Dorsolateral prefrontal cortex (tissue), 122 donors: ENCODE measurements at places on chromosomes 16 and 17. TPM values are rescaled to one million over a fixed set of nuclear protein-coding genes. Genes with fewer than 3 reads are reported as not detected.

PDP2 gene
- total RNA-seq, result 22.9 TPM

KIF19 gene
- total RNA-seq, result 53.3 TPM

KCNH6 gene
- total RNA-seq, result 1.3 TPM

WNK4 gene
- total RNA-seq, result not detected

G6PC1 gene
- total RNA-seq, result not detected

DNA sequence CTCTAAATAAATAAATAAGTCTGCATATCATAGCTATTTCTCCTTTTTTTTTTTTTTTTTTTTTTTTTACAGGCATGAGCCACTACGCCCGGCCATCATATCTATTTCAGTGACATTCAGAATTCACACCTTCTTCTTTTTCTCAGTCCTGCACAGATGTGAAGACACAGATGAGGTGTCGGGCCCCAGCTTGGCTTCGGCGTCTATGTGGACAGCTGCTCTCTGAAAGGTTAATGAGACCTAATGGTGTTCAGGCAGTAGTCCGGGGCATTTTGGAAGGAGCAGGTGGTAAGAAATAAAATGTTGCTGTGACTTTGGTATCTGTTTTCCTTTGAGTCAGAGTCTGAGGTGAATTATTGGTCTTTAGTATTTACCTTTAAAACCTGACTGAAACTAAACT is 23.6 kb downstream of the TANGO6 start:
- DNase-seq, result no peak

- no peak for DNase-seq
Observed at GRCh38 chr17:11302401-11303186, 61.6 kb downstream of the SHISA6 start.

DNA sequence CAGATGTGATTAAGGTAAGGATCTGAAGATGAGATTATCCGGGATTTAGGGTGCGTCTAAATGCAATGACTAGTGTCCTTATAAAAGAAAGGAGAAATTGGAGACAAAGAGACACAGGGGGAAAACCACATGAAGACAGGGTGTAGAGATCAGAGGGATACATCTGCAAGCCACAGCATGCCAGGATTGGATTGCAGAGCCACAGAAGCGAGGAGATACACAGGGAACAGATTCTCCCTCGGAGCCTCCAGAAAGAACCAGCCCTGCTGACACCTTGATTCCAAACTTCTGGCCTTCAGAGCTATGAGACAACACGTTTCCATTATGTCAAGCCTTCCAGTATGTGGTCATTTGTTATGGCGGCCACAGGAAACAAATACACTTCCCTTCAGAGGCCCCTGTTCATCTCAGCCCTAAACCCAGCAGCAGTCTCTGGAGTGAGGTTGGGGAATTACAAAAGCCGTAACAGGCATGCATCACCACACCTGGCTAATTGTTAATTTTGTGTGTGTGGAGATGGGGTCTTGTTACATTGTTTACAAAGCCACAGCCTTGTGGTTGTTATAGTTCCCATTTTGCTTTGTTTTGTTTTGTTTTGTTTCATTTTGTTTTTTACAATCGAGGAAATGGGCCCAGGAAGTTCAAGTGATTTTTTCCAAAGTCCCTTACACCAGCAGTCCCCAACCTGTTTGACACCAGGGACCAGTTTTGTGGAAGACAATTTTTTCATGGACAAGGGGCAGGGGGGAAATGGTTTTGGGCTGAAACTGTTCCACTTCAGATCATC is 51.6 kb upstream of the LYRM9 start:
- DNase-seq, result no peak

- DNase-seq, result no peak
Observed at GRCh38 chr17:75571197-75571884, 16.3 kb upstream of the MYO15B start.

DNA sequence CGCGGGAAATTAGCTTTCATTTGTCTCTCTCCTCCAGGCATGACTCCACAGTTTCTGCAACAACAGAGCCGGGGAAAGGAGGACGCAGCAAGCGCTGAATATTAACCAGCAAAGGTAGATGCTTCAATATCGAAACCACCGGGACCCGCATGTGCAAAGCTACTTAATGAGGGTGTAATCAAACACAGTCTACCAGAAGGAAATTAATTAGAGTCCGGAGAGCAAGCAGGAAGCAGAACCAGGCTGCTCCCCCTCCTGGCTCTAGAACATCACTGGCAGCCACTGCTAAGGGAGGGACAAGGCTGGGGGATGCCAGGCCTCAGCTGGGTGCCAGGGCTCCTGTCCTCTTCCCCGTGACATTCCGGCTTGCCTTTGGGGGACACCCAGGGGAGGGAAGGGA is 21.7 kb downstream of the LRRC75A start:
- DNase-seq, result no peak

DNA sequence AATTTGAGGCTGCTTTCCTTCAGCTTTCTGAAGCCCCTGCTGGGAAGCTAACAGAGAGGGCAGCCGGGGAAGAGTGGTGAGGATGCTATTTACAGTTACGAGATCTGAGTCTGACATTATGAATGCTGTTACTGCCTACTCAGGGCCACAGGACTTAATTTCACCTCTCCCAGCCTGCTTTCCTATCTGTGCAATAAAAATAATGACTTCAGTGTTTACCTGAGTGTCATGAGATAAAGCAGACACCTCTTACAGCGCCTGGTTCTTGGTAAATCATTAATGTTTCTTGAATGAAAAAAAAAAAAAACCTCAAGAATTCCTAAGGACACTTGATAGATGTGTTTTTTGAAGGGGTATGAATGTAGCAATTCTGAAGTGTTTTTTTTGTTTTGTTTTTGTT is 24.2 kb upstream of the CPHXL start:
- DNase-seq, result no peak

DNA sequence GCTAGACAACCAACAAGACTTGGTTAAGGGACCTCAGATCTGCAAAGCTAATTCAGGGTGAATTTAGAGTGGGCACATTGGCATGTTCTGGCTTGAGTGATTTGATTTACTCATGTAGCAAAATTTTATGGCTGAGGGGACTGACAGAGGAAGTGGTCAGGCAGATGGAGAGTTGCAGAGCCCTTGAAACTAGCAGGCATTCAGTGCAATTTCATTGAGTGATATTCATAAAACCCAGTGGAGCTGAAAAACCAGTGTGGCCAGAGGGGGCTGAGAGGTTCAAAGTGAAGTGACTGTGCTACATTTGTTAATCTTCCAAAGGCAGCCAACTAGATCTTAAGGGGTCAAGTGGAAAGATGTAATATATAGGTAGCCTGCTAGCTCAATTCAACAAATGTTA is 2.2 kb upstream of the TMEM94 start:
- no peak for DNase-seq

DNA sequence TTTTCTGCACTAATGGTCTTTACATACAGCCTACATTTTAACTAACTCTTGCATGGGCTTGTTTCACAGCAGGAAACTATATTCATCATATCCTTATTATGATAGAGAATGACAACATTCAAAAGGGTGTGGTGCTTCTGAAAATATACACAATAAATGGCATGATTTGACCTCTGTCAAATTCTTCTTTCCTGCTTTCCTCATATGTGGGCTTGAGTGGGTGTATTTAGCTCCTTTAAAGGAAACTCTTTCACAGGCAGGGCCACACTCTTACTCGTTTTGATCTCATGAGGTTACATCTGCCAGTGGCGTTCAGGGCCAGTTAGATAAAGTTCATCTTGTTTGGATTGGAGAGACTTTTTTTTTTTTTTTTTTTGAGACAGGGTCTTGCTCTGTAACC is 6.1 kb downstream of the SLC35G3 start:
- no peak for DNase-seq

GRCh38 chr17:80486692-80487091 is 10.3 kb upstream of the NPTX1 start:
- DNase-seq, result no peak

DNA sequence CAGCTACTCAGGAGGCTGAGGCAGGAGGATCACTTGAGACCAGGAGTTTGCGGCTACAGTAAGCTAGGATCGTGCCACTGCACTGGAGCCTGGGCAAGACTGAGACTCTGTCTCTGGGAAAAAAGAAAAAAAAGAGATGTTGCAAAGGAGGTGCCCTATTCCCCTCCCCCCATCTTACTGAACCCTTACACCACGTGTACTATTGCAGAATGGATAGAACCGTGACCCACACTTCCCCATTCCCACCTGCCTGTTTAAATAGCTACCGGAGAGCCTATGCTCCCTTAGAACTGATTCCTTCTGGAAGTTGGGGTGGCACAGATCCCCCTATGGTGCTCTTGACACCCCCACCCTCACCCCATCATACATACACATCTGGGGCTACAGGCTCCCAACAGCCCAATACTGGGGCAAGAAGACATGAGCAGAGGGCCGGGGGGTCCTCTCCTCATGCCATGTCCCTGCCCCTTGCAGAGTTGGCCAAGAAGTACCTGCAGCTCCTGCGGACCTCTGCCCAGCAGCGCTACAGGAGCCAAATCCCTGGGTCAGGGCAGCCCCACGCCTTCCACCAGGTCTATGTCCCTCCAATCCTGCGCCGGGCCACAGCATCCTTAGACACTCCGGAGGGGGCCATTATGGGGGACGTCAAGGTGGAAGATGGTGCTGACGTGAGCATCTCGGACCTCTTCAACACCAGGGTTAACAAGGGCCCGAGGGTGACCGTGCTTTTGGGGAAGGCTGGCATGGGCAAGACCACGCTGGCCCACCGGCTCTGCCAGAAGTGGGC is 35.7 kb downstream of the NLRC5 start:
- DNase-seq, result no peak

DNA sequence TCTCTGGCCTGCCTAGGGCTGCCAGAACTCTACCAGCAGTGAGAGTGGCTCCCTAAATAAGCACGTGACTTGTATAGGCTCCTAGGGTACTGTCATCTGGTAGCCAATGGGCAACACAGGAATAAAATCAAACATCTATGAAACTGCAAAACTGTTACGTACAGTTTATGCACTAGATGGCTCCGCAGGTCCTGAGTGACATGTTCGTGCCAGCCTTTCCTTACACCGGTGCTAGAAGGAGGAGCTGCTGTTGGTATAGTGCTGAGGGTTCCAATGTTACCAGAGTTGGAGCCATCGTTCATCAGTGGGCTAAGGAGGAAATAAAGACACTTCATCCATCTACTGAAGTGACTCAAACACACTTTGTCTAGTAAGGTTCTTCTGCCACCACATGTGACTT is 63.2 kb upstream of the TRAP1 start:
- no peak for DNase-seq
